ENCODE measurements at places on chromosomes 6 and 20.

- no peak for DNase-seq
Observed at GRCh38 chr6:108869876-108870275, 21.7 kb downstream of the ARMC2 start.

GRCh38 chr20:58515233-58516212, at the start of gene APCDD1L:
TSS of gene APCDD1L (minus strand) at chr20:58515399. CDS start at chr20:58514707, 692 bp downstream.
- DNase-seq = no peak

DNA sequence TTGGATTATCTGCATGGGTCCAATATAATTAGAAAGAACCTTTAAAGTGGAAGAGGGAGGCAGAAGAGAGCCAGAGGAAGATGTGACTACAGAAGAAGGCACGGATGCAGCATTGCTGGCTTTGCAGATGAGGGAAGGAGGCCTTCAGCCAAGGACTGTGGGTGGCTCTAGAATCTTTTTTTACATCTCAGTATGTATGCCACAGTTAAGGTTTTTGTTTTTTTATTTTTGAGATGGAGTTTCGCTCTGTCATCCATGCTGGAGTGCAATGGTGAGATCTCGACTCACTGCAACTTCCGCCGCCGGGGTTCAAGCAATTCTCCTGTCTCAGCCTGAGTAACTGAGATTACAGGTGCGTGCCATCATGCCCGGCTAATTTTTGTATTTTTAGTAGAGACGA, 49.3 kb downstream of the MCM8 start:
- DNase-seq = no peak

DNA sequence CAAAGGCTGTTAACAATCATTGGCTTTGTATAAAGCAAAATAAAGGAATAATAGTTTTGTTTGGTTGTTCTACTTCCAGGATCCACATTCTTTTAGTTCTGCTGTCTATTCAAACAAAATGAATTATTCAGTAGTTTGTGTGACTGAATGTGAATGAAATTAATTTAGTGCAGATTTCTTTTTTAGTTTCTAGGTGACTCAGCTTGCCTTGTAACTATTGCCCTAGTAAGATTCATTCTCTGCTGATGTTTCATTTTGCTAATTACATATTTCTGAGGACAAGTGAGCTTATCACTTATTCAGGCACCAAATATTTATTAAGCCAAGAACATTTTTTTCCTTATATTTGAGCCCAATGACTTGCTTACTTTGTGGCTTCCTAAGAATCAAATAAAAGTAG, 46.5 kb upstream of the RIPOR2 start:
- no peak for DNase-seq

DNA sequence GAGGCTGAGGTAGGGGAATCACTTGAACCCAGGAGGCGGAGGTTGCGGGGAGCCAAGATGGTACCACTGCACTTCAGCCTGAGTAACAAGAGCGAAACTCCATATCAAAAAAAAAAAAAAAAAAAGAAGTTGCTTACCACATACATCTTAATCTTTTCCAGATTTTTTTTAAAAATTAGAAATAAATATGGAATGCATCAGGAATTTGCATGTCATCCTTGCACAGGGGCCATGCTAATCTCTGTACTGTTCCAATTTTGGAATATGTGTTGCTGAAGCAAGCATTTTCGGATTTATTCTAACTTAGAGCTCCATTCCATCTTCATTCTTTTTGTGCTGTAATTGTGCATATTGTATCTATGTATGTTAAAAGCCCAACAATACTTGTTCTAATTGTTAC, 62.5 kb downstream of the TRPC4AP start:
- no peak for DNase-seq

DNA sequence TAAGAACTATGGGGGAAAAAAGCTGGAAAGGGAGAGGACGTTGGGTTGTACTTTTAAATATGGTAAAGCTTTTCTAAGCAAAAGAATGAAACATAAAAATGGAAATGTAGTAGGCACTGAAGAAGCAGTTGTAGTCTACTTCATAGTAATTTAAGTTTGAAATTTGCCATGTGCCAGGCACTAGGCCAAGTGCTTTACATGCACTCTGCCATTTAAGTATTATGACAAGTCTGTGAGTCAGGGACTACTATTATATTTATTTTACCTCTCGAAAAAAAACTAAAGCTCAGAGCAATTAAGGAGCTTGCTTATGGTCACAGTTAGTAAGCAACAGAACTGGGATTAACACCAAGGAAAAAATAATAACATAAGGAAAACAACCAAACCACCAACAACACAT, 257.8 kb downstream of the GMDS start:
- DNase-seq = no peak
